SK-N-SH (cell line): ENCODE measurements at places on chromosomes 5 and 9. TPM values are rescaled to one million over a fixed set of nuclear protein-coding genes. Genes with fewer than 3 reads are reported as not detected.

ZNF608 gene
- polyA plus RNA-seq = 4.9 and 5.2 TPM in 2 replicates

DNA sequence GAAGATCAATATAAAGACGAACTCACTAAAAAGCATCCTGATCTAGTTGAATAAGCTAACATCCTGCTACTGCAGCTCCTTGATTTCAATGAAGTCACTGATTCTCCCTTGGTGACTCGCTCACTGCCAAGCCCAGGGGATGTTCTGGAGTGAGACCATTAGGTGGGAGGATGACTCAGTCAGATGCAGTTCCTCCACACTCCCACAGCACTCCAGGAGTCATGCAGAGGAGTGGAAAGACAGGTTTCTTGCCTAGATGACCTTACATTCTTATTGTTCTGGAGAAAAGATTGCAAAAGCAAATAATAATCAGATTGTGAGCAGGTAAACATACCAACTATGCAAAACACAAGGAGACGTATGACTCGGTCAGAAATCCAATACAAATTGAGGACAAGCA lies 15.3 kb downstream of the GCNT4 start:
- DNase-seq = no peak

PRRX2 gene
- 0.83 and 0.84 TPM in 2 replicates for polyA plus RNA-seq

GRCh38 chr9:15150939-15151338 lies 156.1 kb downstream of the TTC39B start:
- DNase-seq = no peak

COL15A1 gene
- 0.76 and 0.84 TPM in 2 replicates for polyA plus RNA-seq
